ENCODE measurements at places on chromosomes 2 and 18. TPM values are rescaled to one million over a fixed set of nuclear protein-coding genes. Genes with fewer than 3 reads are reported as not detected.
A peak's percentile ranks its signal among the peaks of the same experiment; 100 is the strongest.

DNA sequence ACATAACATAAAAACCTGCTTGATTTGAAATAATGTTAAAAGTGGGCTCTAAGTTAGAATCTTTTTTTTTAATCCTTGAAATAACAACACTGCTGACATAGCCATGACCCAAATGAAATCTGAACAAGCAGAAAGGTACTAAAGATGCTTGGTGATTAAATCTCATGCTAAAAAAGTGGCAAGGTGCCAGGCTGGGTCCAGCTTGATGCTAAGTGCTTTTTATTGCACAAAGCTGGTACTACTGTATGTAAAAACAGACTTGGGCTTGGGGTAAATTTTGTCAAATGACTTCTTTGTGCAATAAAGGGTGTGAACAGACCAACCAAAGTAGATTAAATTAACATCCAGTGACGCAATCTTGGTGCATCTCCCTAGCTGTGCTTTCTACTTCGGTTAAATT, 13.4 kb downstream of the BCL11A start:
- DNase-seq, result no peak

DNA sequence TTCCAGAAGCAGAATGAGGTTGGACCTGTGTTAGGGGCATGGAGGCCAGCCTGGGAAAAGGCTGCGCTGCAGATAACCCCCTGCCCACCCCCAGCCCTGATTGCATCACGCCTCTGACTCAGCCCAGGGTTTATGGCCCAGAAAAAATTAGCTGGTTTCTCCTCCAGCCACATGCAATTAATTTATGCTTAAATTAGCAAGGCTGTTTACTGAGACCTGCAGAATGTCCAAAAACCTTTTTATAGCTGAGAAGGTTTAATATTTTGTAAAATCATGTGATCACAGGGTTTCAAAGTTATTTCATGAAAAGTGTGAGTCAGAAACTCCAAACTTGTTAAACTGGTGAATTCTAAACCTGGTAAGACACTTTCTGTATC, 123.1 kb upstream of the HDAC4 start:
- DNase-seq, result peak; percentile 85

DNA sequence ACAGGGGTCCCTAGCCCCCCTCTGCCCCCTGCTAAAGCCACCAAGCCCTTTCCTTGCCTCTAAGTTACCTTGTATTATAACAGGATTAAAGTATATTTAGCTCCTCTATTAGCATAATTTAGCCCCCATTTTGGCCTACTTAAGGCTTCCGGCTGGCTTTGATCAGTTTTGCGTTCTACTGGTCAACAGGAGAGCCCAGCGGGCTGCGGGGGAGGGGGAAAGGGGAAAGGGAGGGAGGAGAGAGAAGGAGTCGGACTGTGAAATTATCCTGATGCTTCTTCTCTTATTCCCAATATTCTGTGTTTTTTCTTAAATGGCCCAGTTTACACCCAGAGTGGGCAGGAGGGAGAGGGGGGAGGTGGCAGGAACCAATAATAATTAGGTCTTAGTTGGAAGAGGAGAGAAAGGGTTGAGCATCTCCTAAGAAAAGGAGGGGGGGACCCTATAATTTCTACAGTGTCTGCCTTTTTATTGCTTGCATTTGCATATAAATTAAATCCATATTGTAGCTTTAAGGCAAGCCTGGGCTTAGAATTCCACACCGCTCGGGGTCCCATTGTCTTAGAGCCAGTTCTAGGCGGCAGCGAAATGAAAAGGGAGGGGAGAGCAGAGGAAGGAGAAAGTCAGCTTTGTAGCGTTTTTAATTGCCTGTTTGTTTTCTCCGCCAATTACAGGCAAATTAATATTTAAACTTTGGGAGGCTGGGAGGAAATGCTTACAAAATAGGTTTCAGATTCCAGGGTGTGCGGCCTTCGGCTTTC, 39.6 kb downstream of the EN1 start:
- peak; percentile 4 for DNase-seq

DNA sequence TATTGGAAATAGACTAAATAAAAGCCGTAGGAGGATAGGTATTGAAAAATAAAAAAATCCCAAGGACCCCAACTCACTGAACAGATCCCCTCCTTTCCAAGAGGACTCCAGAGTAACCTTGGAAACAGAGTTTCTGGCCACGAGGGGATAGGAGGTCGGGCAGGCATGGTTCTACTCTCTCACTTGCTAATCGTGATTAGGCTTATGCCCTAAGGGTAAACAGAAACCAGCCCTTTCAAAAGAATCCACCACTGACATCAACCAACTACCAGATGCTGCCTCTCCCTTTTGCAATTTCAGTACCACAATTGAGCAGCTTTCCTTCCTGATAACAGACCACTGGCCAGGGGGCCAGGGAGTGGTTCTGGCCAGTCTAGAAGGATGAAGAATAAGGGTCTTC, 477.8 kb downstream of the EIPR1 start:
- DNase-seq, result no peak

DNA sequence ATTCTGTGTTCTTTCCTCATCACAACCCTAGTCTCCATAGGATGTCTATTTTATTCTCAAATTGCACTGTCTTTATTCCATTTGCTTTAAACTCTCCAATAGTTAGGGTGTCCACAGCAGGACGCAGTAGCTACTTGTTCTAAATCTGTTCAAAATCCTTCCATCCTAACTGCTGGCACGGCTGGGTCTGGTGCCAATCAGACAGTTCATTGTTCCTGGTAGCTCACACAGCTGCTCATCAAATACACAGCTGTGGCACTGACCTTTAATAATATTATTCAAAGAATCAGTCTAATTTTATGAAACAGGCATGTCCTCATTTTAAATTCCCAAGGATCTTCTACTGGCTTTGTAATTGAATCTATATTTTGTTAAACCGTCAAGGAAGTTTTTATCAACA, 59.7 kb upstream of the TMEFF2 start:
- no peak for DNase-seq

GRCh38 chr2:43379494-43379893, 153.1 kb upstream of the ZFP36L2 start:
- DNase-seq, result no peak

- DNase-seq, result no peak
These were observed 6.2 kb upstream of the TWIST2 start for GRCh38 chr2:238841542-238842164.

GRCh38 chr2:101305492-101306078, 2.9 kb downstream of the RNF149 start:
- DNase-seq, result peak; percentile 71

DNA sequence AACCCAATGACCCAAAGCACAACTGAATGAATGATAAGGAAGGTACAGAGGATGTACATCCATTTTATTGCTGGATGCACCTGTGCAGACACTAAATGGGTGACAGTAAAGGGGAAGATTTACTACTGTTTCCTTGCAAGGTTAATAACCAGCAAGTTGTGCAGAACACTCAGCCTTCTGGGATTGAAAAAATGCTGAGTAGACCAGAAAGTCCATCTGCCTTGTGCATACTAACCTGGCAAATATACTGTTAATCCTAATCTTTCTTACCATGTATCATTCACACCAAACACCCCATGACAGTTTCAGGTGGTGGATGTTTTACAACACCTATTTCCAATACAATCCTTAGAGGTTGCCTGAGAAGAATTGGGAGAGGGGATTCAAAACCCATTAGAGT, 814.1 kb upstream of the NRXN1 start:
- DNase-seq, result no peak

- DNase-seq, result peak; percentile 93
These were observed 28.9 kb downstream of the SPIRE1 start for GRCh38 chr18:12628706-12629702.

DNA sequence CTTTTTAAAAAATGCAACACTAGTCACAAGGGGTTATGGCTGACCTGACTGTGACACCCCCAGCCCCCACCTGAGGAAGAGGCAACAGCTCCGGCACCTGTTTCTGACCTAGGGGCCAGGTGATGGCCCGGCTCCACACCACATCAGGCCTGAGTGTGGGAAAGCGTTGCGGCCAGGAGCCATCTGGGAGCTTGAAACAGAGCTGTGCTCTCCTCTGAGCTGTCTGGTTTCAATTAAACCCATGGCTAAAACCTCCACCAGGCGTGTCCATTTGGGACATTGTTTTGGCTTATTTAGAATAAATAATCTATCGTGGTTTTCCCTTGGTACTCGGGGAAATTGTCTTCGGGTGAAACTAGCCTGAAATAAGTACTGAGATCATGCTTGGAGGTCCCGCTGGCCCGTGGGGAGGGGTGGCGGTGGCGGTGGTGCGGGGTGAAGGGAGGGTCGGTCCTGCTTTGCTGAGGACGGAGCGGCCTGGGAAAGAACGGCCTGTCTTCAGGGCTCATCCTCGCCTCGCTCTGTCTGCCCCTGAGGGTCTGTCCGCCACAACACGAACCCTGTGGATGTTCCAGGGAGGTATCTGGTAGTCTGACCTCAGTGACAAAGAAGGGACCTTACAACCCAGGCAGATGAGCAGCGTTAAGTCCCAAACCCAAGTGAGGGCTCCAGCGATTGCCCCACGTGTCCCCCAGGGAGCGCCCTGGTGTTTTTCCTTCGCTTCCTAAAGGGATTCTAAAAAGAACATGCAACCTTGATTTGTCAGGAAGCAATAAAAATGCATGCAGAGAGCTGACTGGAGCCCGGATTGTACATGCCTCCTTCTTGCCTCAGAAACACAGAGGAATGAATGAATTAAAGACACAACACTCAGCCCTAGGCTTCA, 58.7 kb downstream of the IL1RL2 start:
- DNase-seq, result no peak

GRCh38 chr18:63207835-63208234, 111.7 kb downstream of the BCL2 start:
- no peak for DNase-seq

DNA sequence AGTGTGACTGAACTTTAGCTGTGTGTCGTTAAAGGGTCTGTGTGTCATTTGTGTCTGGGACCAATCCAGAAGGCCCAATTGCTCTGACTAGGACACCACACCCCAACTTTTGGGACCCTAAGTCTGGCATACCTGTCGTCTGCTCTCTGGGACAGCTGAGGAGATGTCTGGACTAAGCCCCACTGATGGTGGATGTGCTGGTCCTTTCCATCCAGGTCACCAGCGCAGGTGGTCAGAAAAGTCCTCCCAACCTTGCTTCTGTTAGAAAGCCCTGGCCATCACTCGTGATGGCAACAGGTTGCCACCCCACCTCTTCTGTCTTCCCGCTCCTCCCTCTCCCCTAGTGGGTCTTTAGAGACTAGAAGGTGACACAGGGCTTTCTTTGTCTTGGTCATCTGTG, 37.6 kb upstream of the TWIST2 start:
- no peak for DNase-seq

GRCh38 chr18:49563130-49563540, 1.3 kb downstream of the LIPG start:
- peak; percentile 83 for DNase-seq

DNA sequence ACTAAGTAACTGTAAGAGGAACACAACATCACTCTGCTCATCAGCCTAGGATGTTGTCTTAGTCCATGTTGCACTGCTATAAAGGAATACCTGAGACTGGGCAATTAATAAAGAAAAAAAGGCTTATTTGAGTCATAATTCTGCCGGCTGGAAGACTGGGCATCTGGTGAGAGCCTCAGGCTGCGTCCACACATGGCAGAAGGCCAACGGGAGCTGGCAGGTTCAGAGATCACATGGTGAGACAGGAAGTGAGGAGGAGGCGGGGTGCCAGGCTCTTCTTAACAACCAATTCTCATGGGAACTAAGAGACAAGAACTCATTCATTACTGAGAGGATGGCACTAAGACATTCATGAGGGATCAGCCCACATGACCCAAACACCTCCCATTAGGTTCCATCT, 46.8 kb downstream of the EPG5 start:
- peak; percentile 84 for DNase-seq

GRCh38 chr2:130355172-130355577, 681 bp upstream of the PTPN18 start:
- DNase-seq, result no peak

DNA sequence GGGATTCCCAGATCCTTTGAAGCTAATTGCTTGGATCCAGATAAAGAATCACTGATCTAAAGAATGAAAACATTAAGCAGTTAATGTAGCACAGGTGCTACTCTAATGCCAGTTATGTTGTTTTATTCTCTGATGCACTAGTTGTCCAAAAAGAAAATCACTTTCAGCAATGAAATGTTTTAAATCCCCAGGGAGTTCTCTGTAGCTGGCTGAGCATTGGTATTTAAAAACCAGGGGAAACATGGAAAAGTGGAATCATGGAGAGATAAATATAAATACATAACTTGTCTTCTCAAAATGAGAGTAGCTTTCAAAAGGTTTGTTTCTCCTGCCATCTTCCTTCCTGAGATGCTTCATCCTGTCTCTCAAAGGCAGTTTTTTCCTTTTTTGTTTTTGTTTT, 37.7 kb downstream of the CD302 start:
- DNase-seq, result no peak

- DNase-seq, result peak; percentile 15
These were observed 34.1 kb downstream of the NOL10 start for GRCh38 chr2:10655499-10656225.

DNA sequence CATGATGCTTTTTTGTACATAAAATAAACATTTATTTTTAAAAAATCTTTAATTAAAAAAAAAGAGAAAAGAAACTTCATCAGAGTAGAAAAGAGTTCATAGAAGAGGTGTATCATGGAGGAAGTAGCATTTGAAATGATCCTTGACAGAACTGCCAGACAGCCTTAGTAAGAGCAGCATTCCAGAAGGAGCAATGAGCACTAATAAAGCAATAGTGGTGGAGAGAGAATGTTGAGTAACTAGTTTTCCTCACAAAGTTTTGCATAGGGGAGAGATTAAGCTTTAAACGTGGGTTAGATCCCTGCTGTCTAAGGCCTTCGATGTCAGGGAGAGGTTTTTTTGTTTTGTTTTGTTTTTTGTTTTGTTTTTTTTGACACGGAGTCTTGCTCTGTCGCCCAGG, 29.8 kb upstream of the METTL21A start:
- DNase-seq, result peak; percentile 58

- no peak for DNase-seq
These were observed 645.1 kb downstream of the CNTNAP5 start for GRCh38 chr2:124670187-124670586.

ECEL1 gene
- total RNA-seq, result not detected

ME2 gene
- 77.1 TPM for total RNA-seq

LIPG gene
- 61.4 TPM for total RNA-seq

CHN1 gene
- 7.2 TPM for total RNA-seq

POTEJ gene
- total RNA-seq, result not detected

IL1A gene
- total RNA-seq, result 6.3 TPM

EML6 gene
- total RNA-seq, result 1.6 TPM

HOXD10 gene
- total RNA-seq, result 33.5 TPM

PROM2 gene
- total RNA-seq, result 38.0 TPM

REG3A gene
- not detected for total RNA-seq

TUBA3D gene
- total RNA-seq, result not detected
